ENCODE measurements at places on chromosomes 2 and 18. TPM values are rescaled to one million over a fixed set of nuclear protein-coding genes. Genes with fewer than 3 reads are reported as not detected.
A peak's percentile ranks its signal among the peaks of the same experiment; 100 is the strongest.

SOCS6 gene
- total RNA-seq = 21.4 TPM

SLC30A3 gene
- 0.77 TPM for total RNA-seq

ALPP gene
- total RNA-seq = 7.0 TPM

HOXD13 gene
- not detected for total RNA-seq

ANKRD30BL gene
- total RNA-seq = 3.8 TPM

IL36B gene
- not detected for total RNA-seq

ICOS gene
- 3.1 TPM for total RNA-seq

PCARE gene
- total RNA-seq = 0.09 TPM

SRD5A2 gene
- total RNA-seq = 2.9 TPM

DNA sequence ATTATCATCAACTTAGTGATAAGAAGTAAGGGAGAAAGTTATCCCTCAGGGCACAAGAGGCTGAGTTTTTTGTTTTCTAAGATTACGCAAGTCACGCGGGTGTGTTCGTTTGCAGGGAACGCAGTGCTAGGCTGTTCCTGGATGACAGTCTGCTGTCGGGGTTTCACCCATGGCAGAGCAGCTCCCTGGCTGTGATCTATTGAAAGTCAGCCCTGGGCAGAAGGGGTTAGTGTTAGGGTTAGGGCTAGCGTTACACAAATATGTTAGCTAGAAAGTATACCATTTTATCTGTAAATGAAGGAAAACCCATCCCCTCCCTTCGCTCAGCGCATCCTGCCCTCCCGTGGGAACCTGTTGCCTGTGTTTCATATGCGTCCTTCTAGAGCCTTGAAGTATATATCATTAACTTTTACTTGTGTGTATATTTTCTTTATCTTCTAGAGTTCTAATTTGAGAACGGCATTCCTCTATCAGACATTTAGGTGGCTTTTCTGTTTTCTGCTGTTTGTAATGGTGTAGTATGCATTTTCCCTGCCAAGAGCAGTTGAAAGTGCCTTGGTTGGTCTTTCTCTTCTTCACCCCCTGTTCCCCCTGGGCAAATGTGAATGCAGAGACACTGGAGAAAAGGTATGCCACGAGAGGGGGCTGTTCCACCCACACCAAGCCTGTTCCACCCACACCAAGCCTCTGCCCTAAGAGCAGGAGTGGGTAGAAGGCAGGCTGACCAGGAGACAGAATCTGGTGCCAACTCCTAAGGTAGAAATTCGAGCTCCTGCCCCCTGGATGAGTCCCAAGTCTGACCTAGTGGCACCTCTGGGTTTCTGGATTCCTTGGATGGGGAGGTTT, 47.0 kb downstream of the ARMC9 start:
- DNase-seq = no peak

- no peak for DNase-seq
Observed at GRCh38 chr2:23806665-23807249, 120.2 kb downstream of the ATAD2B start.

- DNase-seq = no peak
Observed at GRCh38 chr2:217256251-217256650, 396.4 kb upstream of the TNP1 start.

GRCh38 chr18:80193701-80194100, 53.6 kb downstream of the PARD6G start:
- DNase-seq = no peak

DNA sequence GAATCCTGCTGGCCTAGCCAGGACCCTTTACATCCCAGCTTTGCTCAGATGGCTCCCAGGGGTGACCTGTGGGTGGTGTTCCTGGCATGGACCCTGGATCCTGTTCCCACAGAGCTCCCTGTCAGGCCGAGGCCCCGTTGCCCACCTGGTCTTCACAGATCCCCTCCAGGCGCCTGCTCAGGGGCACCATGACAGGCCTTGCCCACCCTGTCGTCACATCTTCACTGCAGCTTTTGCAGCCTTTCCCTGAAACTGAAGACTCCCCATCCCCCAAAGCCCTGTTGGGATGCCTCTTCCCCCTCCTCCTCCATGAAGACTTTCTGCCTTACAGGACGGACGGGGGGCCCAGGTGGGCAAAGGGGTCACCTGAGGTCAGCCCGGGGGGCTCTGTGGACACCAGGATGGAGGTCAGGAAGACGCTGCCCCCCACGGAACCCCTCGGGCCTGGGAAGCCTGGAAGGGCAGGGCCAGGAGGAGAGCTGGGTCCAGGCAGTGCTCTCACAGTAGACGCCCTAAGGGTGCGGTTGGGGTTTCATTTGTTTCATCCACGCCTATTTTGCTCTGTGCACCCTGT, 13.0 kb upstream of the KIF1A start:
- no peak for DNase-seq

- no peak for DNase-seq
Observed at GRCh38 chr18:13070460-13070859, 79.3 kb downstream of the CEP192 start.

DNA sequence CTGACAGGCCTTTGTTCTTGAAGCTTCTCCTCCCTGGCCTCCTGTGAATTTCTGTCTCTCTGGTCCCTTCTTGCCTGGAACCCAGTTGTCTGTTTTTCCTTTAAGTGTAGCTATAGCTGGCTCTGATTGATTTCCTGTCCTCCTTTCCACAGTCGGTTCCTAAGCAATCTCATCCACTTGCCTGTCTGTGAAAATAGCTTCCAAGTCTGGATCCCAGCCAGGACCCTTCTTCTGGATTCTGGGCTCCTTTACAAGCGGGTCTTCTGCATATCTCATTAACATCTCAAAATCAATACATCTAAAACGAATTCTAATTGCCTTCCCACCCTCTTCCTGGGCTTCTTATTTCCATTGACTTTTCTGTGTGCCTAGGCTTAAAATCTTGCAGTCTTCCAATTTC, 124.9 kb downstream of the DAW1 start:
- DNase-seq = no peak

- DNase-seq = no peak
Observed at GRCh38 chr2:128086244-128086643, 4.8 kb upstream of the UGGT1 start.

DNA sequence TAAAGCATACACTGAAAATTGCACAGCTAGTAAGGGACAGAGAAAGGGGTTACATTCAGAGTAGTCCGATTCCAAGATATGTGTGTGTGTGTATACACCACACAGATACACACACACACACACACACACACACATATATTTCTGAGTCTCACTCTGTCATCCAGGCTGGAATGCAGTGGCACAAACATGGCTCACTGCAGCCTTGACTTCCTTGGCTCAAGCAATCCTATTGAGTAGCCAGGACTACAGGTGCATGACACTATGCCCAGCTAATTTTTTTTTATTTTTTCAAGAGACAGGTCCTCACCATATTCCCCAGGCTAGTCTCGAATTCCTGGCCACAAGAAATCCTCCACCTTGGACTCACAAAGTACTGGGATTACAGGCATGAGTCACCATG, 68.1 kb upstream of the ITPRID2 start:
- DNase-seq = no peak

- no peak for DNase-seq
Observed at GRCh38 chr18:23723121-23723520, 33.9 kb downstream of the LAMA3 start.

DNA sequence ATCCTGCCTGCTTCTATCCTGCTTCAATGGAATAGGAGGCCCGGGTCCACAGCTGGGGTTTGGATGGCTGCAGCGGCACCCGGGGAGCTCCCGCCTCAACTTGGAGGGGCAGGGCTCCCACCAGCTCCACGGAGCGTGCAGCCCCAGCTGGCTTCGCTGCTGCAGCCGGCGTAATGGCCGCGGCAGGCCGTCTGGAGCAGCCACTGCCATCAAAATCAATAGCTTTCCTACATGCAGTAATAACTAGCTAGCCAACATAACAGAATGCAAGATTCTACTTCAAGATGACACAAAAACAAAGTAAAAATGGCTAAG, 154.2 kb upstream of the RMP24 start:
- no peak for DNase-seq

DNA sequence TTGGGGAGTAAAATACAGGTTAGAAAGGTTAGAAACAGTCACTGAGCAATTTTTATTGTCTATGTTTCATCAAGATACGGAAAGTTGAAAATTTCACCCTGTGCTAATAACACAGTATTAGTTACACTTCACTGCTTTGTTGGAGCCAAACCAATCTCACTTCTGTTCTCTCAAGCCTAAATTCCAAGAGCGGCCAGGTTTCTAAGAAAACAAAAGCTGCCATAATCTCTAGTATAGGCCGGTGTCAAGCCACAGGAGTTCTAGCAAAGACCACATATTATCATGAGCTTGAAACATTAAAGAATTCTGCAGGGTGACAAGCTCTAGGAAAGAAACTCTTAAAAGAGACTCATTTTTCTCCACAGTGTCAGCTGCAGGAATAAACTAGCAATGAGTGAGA, 128.7 kb downstream of the TXNL1 start:
- DNase-seq = no peak

GRCh38 chr2:124804014-124804940, 779.2 kb downstream of the CNTNAP5 start:
- DNase-seq = no peak

GRCh38 chr2:204365811-204366210, 179.5 kb upstream of the PARD3B start:
- peak; percentile 53 for DNase-seq

DNA sequence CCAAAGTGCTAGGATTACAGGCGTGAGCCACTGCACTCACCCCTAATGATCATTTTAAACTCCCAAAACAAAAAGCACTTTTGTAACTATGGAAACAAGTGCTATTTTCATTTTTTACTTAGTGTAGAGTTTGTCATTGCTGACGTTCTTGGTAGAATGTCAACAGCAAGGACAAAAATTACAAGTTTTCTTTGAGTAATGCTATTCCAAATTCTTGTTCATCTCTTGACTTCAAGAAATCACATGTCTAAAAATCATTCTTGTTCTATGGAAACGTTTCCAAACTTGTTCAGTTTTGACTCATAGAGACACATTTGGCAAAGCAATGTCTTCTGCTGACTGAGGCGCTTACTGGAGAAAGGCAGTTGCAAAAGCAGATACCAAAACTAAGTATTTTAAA, 82.6 kb downstream of the MBP start:
- no peak for DNase-seq

DNA sequence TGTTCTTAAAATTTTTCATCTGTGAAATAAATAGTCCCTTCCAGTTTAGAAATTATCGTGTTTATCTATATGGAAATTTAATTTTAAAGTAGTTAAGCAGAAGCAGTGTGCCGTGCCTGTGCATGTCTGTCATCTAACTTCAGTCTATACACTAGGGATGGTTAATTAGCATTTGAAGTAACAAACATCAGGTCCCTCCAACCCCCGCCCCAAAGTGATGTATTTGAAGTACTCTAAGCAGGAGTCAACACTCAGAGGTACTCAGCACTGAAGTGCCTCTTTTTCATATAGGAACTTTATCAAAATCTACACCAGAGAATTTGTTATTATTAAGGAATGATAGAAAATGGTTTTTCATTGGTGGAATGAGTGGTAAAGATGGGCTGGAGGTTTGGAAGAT, 33.0 kb downstream of the LANCL1 start:
- DNase-seq = no peak

DNA sequence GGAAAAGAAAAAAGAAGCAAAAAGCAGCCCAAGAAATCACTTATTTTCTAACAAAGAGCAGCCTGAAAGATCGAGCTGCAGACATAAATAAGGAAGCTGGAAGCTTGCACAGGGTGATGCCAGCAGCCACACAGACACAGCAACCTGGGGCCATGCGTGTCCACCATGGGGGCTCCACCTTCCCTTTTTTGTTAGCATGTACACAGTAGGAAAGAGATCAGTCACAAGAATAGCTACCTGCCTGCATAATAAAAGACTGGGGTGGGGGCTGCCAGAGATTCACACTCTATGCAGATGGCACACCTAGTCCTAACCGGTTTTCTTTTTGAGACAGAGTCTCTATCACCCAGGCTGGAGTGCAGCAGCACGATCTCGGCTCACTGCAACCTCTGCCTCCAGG, 2.9 kb upstream of the CNOT11 start:
- no peak for DNase-seq

- DNase-seq = no peak
Observed at GRCh38 chr2:54981385-54981784, 68.9 kb downstream of the RTN4 start.

- DNase-seq = no peak
Observed at GRCh38 chr2:186591506-186591890, 1.6 kb downstream of the ITGAV start.

DNA sequence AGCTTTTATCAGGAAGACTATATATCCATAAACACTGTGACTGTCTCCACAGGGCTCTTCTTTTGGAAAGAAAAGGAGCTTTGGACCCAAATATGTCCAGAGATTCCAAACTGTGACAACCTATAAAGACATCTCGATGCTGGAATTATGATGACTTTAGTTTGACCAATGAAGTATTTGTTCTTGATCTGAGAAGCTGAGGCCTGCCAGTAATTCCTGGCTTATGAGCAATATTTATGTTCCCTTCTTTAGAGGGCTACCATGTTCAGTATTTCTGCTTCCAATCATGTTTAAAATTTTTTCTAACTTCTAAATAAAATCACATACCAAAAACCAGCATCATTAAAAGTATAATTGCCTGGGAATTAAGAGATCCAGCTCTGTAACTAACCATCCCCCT, 41.1 kb downstream of the FEZ2 start:
- no peak for DNase-seq

GRCh38 chr2:8009010-8009597, 672.8 kb upstream of the ID2 start:
- no peak for DNase-seq

DNA sequence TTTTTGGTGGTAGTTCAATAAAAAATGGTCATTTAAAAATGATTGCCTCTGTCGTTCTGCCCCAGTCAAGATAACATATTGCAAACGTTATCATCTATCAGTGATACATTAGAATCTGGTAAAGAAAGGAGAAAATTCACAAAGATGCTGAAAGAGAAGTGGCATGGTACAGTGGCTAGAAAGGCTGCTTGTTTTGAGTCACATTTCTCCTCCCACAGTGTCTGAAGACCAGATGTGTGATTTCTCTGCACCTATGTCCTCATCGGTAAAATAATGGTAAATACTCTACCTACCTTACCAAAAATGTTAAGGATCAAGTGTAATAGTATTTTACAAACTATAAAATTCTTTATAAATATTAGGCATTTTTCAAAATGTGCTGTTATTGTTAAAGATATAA, 76.1 kb upstream of the NOSTRIN start:
- DNase-seq = no peak

DNA sequence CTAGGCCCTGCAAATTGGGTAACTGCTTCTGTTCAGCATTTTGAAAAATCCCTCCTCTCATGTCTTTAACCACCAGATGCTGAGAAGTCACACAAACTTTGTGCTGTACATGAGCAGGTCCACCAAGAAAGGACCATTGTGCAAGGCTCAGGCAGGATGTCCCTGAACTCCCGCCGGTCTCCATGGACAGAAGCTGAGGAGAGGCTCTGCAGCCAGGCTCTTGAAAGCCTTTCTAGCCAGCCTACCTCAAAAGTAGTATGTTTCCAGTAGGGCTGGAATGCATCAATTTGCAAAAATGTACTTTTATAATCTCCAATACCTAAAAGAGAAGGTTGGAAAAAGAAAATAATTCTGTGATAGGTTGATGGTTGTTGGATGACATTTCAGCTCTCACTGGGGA, 47.0 kb upstream of the SH3BP4 start:
- DNase-seq = no peak
